ENCODE measurements at places on chromosomes 2 and 18.

GRCh38 chr2:11611251-11611650, 58.7 kb downstream of the NTSR2 start:
- no peak for DNase-seq

GRCh38 chr18:2683055-2683454, 27.5 kb downstream of the SMCHD1 start:
- DNase-seq = no peak

GRCh38 chr18:13502585-13502984, 223.8 kb downstream of the FAM210A start:
- DNase-seq = no peak

DNA sequence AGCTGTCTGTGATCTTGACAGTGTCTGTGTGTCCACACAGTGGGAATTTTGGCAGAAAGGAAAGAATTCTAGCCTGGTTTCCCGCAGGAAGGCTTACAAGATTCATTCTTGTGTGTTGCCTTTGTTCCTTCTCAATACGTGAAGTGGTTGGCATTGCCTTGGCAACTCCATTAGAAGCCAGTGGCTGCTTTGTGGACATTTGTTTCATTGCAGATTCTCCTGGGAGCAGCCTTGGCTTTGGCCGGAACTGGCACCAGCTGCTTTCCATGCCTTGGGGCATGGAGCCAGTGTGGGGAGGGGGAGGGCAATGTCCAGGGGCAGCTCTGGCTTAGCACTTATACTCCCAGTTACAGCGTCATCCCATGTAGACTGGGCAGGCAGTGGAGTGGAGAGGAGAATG, 39.4 kb downstream of the KIF5C start:
- DNase-seq = no peak

DNA sequence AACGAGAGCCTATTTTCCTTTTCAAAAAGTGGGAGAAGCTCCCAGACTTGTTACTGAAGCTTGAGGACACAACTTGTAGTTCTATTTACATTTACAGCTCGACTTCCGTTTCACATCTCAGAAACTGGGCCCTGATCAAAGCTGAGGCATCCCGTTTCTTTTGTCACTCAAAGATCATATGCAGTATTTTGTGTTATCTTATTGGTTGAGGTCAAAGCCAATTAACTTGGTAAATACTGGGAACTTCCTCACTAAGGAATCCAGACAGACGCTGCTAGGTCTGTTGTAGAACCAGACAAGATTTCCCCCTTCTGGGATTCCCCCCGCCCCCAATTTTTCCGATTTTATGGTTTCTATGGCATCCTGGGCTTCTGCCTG, 50.3 kb downstream of the TSN start:
- DNase-seq = no peak

GRCh38 chr18:24227977-24228666, 89.3 kb downstream of the CABYR start:
- no peak for DNase-seq

- no peak for DNase-seq
Measured at GRCh38 chr2:190532581-190532980, 1.9 kb downstream of the NEMP2 start.

GRCh38 chr18:2687390-2688001, 32.0 kb downstream of the SMCHD1 start:
- DNase-seq = no peak

DNA sequence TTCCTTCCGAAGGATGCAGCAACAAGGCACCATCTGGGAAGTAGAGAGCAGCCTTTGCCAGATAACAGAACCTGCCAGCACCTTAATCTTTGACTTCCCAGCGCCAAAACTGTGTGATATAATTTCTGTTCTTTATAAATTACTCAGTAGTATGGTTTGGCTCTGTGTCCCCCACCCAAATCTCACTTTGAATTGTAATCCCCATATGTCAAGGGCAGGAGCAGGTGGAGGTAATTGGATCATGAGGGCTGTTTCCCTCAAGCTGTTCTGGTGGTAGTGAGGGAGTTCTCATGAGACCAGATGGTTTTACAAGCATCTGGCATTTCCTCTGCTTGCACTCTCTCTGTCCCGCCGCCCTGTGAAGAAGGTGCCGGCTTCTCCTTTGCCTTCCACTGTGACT, 899.9 kb downstream of the TRIB2 start:
- no peak for DNase-seq

DNA sequence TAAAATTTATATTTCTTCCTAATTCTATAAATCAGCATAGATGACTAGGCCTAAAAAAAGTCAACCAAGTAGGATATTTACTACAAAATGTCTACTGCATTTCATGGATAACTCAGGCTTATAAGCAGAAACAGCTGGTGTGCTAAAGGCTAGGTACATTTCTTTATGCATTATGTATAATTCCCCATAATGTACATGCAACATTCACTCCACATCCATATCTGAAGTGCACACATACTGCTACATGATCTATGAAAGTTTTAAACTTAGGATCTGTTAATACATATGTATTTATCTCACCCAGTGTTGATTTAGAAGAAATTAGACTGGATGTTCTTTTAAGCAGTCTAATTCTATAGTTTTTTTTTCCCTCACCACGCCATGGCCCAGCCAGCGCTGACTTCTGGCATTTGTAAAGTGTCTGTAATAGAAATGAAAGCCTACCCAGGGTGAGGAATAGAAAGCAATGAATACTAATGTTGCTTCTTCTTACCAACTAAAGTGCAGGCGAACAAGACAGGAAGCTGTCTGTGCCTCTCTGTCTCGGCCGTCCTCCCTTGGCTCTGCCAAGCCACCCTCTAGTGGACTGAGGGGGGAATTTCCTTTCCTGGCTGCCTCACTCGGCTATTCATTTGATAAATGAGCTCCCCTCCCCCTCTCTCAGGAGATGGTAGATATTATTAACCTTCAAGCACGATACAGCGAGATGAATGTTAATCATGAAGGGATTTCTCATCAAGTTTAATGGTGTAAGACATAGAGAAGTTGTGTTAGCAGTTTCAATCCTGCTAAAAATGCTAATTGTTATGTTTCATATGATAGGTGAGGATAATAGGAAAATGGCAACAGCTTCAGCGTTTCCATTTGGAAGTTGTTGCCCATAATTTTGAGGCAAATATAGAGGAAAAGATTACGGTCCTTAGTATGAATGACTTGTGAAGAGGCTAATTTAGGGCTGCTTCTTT, 384.5 kb downstream of the MTX2 start:
- peak; percentile 70 for DNase-seq

DNA sequence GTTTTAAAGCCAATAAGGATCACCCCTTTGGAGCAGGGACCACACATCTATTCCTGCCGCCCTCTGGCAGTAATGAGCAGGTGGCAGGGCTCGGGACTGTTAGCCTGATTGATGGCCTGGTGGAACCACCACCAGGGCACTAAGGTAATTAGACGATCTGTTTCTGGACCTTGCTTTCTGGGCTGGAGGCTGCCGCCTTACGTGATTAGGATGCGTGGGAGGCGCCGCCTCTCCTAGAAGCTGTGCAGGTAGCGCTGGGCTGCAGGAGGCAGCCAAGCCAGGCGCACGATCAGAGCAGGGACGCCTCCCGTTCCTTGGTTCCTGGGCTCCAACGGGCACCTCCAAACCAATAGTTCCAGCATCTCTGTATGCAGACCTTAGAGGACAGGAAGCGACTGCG, 242.6 kb upstream of the RAB12 start:
- DNase-seq = no peak

- DNase-seq = no peak
Measured at GRCh38 chr18:48739266-48740067, 200.6 kb downstream of the CTIF start.

DNA sequence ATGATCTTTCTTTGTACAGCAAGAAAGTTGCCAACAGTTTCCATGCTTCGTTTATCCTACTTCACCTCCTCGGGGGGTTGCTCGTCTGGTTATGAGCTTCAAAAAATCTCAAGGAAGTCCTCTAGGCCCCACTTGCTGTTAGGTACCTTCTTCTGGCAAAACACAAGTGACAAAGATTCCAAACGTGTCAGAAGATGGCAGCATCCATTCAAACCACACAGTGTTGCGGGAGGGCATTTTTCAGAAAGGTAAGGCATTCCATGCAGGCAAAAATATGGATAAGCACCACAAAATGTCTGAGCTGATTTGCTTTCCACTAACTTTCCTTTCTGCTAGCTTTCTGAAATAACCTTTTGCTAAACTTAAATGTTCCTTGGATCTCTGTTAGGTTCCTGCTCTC, 13.2 kb upstream of the OR6B3 start:
- DNase-seq = no peak

GRCh38 chr2:25202275-25202674, 33.9 kb upstream of the POMC start:
- DNase-seq = no peak
